Natural killer cell treated with Interleukin-12 subunit alpha and Interleukin-12 subunit beta and Interleukin-15 and Interleukin-18, amount 100 ng/mL, for 72 hours (primary cell): ENCODE measurements at places on chromosomes 1 and 21.

DNA sequence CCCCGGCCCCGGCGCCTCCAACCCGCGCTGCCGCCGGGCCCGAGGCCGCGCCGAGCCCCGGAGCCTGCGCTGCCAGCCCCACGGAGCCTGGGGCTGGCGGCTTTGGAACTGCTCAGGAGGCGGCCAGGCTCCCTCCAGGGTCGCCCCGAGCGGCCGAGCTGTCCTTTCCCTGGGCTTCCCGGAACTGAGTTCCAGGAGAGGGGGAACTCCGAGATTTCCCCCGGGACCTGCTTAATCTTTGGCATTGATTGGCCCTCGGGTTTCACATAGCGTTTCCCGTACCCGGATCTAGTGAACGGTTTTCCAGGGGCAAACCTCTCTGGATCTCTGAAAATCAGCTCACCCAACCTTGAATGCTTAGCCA lies 504 bp downstream of the H6PD start:
- DNase-seq: no peak

DNA sequence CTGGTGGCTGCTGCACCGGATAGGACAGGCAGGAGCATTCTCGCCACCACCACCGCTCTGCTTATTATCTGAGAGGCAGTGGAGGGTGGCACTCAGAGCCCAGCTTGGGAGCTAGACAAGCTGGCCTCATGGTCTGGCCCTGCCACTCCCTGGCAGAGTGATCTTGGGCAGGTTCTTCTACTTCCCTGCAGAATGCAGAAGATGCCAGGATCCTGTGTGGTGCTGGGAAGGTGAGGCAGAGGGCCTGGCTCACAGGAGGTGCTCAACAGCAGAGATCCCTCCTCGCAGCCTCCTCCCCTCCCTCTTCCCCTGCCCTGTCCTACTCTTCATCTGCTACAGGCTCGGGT lies 60.4 kb downstream of the ARHGEF10L start:
- DNase-seq: no peak

- no peak for DNase-seq
Measured at GRCh38 chr1:211135342-211135950, 1.5 kb upstream of the KCNH1 start.

DNA sequence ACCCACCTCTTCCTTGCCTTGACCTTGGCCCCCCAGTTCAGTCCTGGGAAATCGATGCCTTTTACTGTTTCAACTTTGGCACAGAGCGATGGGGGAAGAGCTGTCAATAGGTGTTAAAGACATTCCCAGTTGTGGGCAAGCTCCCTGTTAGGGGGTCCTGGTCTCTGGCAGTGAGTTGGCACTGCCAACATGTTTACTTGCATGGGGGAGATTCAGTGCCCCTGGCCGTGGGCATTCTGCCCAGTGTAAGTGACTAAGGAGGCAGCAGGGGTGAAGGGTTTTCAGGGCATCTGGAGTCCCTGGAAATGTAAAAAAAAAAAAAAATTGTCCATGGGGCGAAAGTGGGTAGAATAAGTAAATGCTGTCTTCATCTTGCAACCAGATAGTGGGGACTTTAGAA lies 407.0 kb downstream of the PTPRU start:
- no peak for DNase-seq

DNA sequence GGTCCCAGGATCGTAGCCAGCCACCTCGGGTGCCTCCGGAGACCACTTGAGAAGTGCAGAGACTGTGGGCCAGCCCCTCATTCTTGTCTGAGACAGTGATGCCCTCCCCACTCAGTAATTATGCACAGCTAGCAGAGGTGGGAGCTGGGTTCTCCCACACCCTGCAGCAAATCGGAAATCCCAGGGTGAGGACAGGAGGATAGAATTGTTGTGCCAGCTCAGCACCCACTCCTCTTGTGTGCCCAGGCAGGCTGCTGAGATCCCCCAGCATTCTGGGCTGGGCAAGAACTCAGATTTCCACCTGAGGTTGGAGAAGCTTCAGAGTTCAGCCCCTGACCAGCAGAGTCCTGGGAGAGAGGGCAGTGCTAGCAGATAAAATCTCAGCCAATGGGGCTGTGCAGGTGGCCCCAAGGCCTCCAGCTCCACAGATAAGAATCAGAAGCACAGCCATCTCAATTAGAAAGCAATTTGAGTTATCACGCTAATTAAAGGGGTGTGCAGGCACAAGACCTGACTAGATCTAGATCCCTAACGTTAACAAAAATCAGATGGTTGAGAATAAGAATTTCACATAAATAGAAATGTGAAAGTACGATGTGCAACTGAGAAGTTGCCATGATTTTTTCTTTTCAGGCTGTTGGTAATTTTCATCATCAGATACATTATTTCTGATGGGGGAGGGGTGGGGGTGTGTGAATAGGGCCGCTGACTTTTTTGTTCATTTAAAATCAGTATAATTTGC lies 45.5 kb upstream of the IRF2BP2 start:
- DNase-seq: no peak

- DNase-seq: no peak
Measured at GRCh38 chr1:232589812-232590743, 39.9 kb downstream of the SIPA1L2 start.
